ENCODE measurements at places on chromosomes 13 and 19. TPM values are rescaled to one million over a fixed set of nuclear protein-coding genes. Genes with fewer than 3 reads are reported as not detected.

Gene CLEC4M
- total RNA-seq: not detected

GRCh38 chr19:48950159-48950558, 4.5 kb upstream of the BAX start:
- DNase-seq: no peak
- peaks cover 3% of the 10 kb centered on the region for H3K4me1 ChIP-seq
- peaks cover 4% of the 10 kb centered on the region for H3K36me3 ChIP-seq
- no peak overlapping the region for H3K27ac ChIP-seq

DNA sequence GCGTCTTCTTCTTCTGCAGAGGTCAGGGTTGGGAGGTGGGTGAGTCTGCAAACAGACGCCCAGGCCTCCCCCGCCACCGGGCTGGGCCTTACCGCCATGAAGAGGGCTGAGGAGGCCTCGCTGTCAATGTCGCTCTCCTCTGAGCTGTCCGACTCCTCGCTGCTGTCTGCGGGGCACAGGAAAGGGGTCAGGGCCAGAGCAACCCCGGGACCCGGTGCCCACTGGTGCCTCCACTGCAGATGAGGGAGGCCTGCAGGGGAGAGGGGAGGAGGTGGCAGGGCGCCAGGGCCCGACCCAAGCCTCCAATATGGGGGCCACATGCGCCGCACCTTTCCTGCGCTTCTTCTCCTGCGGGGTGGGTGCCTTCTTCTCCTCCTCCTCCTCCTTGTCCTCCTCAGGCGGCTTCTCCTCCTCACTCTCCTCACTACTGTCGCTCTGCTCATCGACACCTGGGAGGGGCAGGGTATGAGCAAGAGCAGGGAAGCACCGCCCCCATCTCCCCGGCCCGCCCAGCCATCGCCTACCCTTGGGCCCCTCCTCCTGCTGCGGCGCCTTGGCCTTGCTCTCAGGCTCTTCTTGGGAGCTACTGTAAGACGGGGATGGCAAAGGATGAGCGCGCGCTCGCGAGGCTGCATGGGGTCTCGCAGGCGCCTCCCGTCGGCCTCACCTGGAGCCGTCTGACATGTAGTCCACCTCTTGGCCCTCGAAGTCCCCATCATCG, 5.5 kb upstream of the PSPN start:
- no peak overlapping the region for H3K27ac ChIP-seq
- no peaks in the 10 kb centered on the region for H3K4me1 ChIP-seq
- H3K36me3 ChIP-seq: peaks cover 39% of the 10 kb centered on the region
- DNase-seq: no peak
- no peak overlapping the region for H3K4me3 ChIP-seq

Gene CEACAM3
- total RNA-seq: not detected

Gene TGDS
- 19.0 TPM for total RNA-seq

- no peaks in the 10 kb centered on the region for H3K36me3 ChIP-seq
- H3K4me3 ChIP-seq: no peak overlapping the region
- no peaks in the 10 kb centered on the region for H3K27me3 ChIP-seq
- DNase-seq: no peak
- no peaks in the 10 kb centered on the region for H3K4me1 ChIP-seq
Observed at GRCh38 chr13:50484472-50485113, 358.9 kb downstream of the DLEU7 start.

GRCh38 chr13:24148414-24149235, 11.9 kb upstream of the SPATA13 start:
- H3K36me3 ChIP-seq: no peaks in the 10 kb centered on the region
- no peak for DNase-seq
- H3K27ac ChIP-seq: no peak overlapping the region
- peaks cover 11% of the 10 kb centered on the region for H3K27me3 ChIP-seq
- no peaks in the 10 kb centered on the region for H3K4me1 ChIP-seq
- H3K4me3 ChIP-seq: no peak overlapping the region

DNA sequence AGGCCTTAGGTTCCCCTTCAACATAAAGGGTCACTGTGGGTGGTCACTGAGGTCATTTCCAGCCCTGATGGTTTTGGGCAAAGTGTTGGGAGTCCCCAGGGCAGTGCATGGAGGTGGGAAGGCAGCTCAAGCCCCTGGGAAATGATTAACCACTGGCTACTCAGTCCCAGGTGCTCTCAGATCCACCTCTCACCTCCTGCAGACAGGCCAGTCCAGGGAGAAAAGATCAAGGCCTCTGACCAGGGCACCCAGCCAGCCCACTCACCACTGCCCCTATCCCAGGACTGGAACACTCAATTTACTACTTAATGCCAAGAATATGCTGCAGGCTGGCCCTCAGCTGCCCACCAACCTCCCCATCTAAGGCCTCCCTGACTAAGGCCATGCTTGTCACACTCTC, 1307.9 kb downstream of the UQCRFS1 start:
- no peak overlapping the region for H3K4me3 ChIP-seq
- H3K36me3 ChIP-seq: no peaks in the 10 kb centered on the region
- DNase-seq: no peak
- no peak overlapping the region for H3K27ac ChIP-seq
- no peaks in the 10 kb centered on the region for H3K4me1 ChIP-seq

GRCh38 chr19:4473763-4474513, 1.8 kb downstream of the HDGFL2 start:
- H3K36me3 ChIP-seq: peaks cover 11% of the 10 kb centered on the region
- DNase-seq: no peak
- H3K4me3 ChIP-seq: peak overlapping the region; percentile 40

Gene MRPS31
- 35.6 TPM for total RNA-seq

- H3K36me3 ChIP-seq: no peaks in the 10 kb centered on the region
- H3K27me3 ChIP-seq: peaks cover 7% of the 10 kb centered on the region
- no peak overlapping the region for H3K27ac ChIP-seq
- no peak overlapping the region for H3K4me3 ChIP-seq
- DNase-seq: no peak
Observed at GRCh38 chr13:76783798-76784197, 102.4 kb downstream of the KCTD12 start.

DNA sequence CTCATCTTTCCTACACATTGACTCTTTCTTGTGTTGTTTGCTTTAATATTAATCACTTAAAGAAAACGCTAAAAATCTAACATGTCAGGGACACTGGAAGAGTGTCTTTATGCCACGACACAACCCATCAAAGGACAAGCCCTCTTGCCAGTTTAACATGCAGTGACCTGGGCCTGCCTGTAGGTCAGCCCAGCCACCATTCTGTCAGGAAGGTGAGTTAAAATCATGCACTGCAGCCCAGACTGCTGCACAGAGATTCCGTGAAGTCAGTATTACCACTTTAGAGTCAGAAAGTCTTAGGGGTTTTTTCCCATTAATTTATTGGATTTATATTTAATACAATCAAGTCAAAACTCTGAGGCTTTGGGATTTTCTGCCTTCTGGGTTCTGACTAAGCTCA, 58.0 kb downstream of the TNFRSF19 start:
- no peaks in the 10 kb centered on the region for H3K36me3 ChIP-seq
- H3K27me3 ChIP-seq: peaks cover 13% of the 10 kb centered on the region
- no peak for DNase-seq
- no peak overlapping the region for H3K4me3 ChIP-seq
- no peak overlapping the region for H3K27ac ChIP-seq
- peaks cover 1% of the 10 kb centered on the region for H3K4me1 ChIP-seq

DNA sequence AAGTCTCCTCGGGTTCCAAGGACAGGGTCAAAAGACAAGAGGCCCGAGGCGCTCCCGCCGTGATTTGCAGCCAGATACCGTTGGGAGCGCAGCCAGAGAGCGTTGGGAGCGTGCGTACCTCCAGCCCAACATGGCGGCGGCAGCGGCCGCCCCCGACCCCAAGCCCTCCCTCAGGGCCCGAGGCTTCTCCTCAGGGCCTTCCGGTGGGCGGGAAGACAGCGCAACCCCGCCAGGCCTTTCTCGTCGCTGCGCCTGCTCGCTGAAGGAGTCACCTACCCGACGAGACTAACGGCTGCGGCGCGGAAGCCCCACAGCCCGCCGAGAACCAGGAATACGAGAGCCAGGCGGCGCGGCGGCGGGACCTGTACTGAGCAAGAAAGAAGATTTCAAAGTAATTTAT, 3.2 kb upstream of the ZNF850 start:
- no peak for DNase-seq
- H3K36me3 ChIP-seq: peaks cover 40% of the 10 kb centered on the region
- H3K4me3 ChIP-seq: no peak overlapping the region
- no peaks in the 10 kb centered on the region for H3K27me3 ChIP-seq
- H3K4me1 ChIP-seq: peaks cover 21% of the 10 kb centered on the region

GRCh38 chr19:35868172-35868822, at the start of gene APLP1:
TSS of gene APLP1 (plus strand) at chr19:35868574. CDS start at chr19:35868637, 63 bp downstream.
- no peak within 1 kb of the TSS for H3K27ac ChIP-seq
- DNase-seq: peak; percentile 79
- H3K27me3 ChIP-seq: peaks cover 38% of the 10 kb centered on the region
- peaks cover 14% of the 10 kb centered on the region for H3K4me1 ChIP-seq

GRCh38 chr19:33665776-33666595, 44.2 kb downstream of the CHST8 start:
- peaks cover 3% of the 10 kb centered on the region for H3K27me3 ChIP-seq
- DNase-seq: no peak
- H3K4me3 ChIP-seq: no peak overlapping the region
- H3K4me1 ChIP-seq: no peaks in the 10 kb centered on the region
- no peak overlapping the region for H3K27ac ChIP-seq
- H3K36me3 ChIP-seq: no peaks in the 10 kb centered on the region

- no peak for DNase-seq
- H3K27ac ChIP-seq: no peak overlapping the region
- no peak overlapping the region for H3K4me3 ChIP-seq
- H3K4me1 ChIP-seq: peaks cover 7% of the 10 kb centered on the region
- peaks cover 2% of the 10 kb centered on the region for H3K36me3 ChIP-seq
Observed at GRCh38 chr13:50386541-50387050, 371.4 kb downstream of the KCNRG start.

DNA sequence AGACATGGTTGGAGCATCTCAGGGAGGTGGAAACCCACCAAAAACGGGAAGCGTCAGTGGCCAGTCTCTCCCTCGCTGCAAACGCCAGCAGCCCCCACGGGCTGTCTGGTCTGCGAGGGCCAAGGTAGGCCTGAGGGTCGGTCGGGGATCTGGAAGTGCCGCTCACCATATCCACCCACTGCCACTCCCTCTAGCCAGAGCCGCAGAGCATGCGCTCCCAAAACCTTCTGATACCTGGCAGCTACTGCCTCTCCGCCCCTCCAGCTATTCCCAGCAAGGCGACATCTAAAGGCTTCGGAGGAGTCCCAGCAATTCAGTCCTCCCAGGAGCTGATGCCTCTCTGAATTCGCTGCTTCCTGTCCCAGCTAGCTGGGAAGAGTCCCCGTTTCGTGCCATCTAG, 4.4 kb upstream of the FKRP start:
- H3K4me1 ChIP-seq: peaks cover 45% of the 10 kb centered on the region
- DNase-seq: no peak
- H3K27me3 ChIP-seq: no peaks in the 10 kb centered on the region

DNA sequence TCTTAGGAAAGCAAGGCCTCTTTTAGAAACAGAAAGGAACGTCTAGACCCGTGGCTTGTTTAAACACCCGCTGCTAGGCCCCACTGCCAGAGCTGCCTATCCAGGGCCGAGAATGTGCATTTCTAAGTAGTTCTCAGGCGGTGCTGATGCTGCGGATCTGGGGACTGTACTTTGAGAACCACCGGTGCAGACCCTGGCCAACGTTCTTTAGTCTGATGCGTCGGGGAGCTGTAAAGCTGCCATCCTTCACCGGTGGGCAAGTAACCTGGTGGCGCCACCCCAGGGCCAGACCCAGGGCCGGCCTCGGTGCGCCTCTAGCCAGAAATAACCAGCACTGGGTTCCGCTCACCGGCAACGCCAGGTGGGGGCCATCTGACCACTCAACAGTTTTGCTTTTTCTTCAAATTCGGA, 47.1 kb downstream of the TGDS start:
- H3K4me3 ChIP-seq: peak overlapping the region; percentile 88
- H3K27me3 ChIP-seq: peaks cover 2% of the 10 kb centered on the region
- H3K27ac ChIP-seq: peak overlapping the region; percentile 94

DNA sequence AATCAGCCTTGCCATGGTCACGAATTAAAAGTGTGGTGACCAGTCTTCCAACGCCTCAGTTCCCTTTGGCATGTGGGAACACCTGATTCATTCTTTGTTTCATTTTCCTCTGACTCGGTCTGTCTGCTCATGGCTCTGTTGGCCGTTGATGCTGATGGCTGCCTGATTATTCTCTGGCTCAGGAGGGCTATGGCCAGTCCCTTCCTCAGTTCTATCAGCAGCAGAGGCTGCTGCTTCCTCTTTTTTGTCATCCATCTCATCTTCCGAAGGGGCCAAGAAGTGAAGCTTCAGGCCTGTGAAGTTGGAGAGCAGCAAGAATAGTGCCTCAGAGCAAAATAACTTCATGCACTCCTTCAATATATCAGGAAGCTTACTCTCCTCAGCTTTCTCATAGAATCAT, 9.5 kb upstream of the MLNR start:
- no peak for DNase-seq
- no peak overlapping the region for H3K27ac ChIP-seq
- H3K36me3 ChIP-seq: peaks cover 14% of the 10 kb centered on the region
- no peaks in the 10 kb centered on the region for H3K27me3 ChIP-seq

DNA sequence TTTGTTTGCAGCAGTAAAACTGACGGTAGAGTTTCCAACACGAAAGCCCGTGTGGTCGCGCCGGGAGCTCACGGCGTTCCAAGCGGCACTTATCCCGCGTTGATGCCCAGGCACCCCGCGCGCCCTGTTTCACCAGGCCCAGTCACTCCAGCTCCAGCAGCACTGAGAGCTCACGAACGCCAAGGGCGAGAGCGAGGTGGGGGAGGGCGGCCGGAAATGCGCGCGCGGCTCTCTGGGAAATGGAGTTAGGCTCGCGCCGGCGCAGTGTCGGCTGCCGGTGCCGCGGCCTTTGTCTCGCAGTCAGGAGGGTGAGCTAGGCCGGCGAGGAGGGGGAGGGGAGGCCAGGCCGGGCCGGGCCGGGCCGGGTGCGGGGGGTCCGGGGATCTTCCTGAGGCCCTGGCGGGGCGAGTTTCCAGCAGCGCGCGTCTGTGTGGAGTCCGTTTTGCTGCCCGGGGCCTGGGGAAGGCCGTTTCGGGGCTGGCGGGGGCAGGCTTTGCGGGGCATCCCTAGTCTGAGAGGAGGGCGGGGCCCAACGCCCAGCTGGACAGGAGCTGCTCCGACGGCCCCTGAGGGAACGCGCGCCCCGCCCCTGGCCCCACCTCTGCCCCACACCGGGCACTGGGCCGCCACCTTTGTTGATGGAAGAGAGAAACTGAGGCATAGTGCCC, at the start of gene ZNF135:
ZNF135 (plus strand) TSS at position 280 of the 668 bp plus-strand sequence. CDS start 721 bp downstream, outside the sequence.
- H3K27ac ChIP-seq: no peak within 1 kb of the TSS
- H3K4me3 ChIP-seq: peak within 1 kb of the TSS; percentile 34
- H3K36me3 ChIP-seq: peaks cover 50% of the 10 kb centered on the region

DNA sequence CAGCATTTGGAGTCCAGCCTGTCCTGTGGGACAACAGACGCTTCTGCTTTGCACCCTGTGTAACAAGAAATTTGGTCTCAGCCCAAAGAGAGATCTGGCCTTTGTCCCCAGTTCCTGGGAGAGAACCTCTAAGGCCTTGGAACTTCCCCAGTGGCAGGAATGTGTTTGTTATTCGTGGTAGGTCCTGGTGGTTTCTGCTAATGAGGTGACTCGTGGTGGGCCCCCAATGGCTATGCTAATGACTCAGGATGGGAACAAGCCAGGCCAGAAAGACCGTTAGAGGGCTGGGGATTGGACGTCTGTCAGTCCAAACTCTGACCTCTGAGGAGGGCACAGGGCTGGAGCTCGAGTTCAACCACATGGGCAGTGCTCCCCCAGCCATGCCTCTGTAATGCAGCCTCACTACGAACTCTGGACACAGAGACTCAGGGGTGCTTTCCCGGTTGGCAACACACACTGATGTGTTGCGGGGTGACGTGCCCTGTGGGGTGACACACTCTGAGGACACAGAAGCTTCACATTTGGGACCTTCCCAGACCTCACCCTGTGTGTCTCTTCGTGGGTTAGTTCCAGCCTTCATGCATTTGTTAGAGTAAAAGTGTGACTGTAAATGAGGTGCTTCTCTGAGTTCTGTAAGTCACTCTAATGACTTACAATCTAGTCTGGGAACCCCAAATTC, 38.9 kb downstream of the TEX29 start:
- H3K4me1 ChIP-seq: no peaks in the 10 kb centered on the region
- H3K4me3 ChIP-seq: no peak overlapping the region
- peaks cover 15% of the 10 kb centered on the region for H3K27me3 ChIP-seq
- no peaks in the 10 kb centered on the region for H3K36me3 ChIP-seq

All from activated CD4-positive, alpha-beta memory T cell treated with anti-CD3 and anti-CD28 coated beads for 36 hours (primary cell).